ENCODE measurements at places on chromosomes 5 and 9. TPM values are rescaled to one million over a fixed set of nuclear protein-coding genes. Genes with fewer than 3 reads are reported as not detected.

DNA sequence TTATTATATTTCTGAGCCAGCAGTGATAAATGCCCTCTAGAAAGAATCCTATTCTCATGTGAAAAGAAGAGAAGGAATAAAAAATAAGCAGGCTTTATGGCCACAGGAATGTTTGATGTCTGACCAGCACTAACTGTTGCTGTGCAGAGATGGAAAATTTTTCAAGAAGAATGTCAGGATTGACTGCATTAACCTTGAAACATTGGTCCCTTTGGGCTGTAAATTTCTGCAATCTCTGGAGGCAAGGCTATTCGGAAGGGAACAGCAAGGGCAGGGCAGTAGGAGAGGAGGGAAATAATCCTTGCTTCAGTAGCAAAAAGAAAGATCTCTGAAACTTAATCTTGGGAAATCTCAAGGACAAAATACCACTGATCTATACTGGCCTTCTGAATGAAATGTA lies 415.2 kb downstream of the DNAH5 start:
- DNase-seq, result no peak

DNA sequence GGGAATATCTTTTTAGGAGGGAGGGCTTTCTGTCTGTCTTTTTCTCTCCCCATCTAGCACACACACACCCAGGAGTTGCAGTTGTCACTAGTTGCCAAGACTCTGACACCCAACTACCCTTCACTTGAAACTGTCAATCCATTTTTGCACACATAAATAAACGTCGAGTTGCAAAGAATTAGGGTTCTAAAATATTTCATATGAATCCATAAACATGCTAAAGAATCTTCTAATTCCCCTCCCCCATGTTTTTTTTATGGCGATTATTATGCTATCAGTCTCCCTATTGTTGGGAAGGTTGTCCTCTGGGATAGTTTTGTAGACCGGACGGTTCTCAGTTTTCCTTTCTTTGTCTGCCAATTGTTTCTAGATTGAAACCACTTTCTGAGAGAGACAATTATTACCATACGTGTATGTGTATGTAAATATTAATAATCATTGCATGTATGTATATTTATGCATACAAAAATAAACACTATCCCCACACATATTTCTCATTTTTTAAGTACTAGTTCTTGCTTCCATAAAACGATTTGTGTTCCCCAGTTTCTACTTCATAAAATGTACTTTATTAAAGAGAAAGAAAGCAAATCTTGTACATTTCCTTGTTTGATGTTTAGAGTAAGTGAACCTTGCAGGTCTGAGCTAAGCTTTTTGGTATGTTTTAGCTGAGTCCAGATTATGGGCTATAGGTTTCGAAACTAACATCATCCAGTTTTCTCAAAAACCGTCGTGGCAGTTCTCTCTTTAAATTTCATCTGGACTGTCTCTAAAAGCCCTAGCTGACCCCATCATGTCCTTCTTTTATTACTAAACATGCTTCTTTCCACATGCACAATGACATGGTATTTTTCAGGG lies 165.0 kb upstream of the MPDZ start:
- no peak for DNase-seq

DNA sequence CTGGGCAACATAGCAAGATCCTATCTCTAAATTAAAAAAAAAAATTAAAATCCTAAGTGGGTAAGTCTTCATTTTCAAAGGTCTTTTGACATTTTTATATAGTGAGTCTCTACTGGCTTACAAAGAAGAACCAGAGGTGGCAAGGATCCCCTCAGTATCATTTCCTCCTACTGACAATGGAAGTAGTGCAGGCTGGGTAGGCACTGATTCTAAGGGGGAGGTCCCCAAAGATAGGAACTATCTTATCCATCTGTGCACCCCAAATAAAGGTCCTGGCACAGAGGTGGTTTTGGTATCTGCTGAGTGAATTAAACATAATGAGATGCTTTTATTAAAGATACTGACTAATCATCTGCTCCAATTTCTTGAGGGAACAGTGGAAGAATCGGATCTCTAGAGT lies 4.2 kb downstream of the FAM193B start:
- no peak for DNase-seq

DNA sequence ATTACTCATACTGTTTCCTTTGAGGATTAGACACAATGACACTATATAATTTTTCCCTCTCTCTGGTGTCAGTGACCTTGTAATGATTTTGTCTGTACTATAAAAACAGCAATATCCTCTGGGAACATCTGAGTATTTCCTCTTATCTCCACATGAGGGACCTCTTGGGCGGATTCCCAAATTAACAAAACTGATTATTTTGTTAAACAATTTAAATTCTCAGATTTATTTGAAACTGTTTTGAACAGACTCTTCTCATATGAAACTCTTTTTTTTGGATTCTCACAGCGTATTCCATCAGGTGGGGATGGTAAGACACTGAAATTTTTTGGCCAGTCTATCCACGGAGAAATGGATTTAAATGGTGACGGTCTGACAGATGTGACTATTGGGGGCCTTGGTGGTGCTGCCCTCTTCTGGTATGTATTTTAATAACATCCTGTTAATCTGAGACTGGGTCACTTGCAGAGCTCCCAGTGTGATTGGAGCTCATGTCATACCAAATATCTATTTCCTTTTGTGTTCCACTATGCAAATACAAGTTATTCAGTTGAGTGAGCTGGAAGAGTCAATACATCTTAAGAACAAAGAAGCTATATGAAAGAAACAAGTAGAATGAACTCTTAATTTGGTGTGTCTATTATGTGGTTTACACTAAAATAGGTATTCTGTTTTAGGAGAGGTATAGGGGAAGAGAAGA lies 73.8 kb upstream of the ITGA2 start:
- DNase-seq, result peak; percentile 23

- no peak for DNase-seq
These were observed 180.4 kb upstream of the ACTBL2 start for GRCh38 chr5:57662991-57663390.

DNA sequence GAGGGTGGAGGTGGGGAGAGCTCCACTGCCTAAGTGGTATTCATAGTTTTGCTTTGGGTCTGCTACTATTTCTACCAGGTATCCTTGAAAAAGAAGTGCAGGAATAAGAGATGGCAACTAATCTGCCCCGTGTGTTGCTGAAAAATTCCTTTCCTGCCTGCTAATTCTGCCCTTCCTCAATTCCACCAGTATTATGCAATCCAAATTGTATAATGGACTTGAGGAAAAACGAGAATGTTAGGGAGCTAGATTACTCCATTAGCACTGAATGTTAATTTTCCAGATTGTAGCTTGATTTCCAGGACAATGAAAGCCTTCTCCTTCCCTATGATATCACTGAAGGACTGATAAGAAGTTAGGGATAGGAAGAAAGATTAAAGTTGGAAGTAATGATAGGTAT lies 16.9 kb downstream of the ADAM19 start:
- no peak for DNase-seq

- DNase-seq, result no peak
These were observed 454.6 kb downstream of the CETN3 start for GRCh38 chr5:89954916-89955315.

DNA sequence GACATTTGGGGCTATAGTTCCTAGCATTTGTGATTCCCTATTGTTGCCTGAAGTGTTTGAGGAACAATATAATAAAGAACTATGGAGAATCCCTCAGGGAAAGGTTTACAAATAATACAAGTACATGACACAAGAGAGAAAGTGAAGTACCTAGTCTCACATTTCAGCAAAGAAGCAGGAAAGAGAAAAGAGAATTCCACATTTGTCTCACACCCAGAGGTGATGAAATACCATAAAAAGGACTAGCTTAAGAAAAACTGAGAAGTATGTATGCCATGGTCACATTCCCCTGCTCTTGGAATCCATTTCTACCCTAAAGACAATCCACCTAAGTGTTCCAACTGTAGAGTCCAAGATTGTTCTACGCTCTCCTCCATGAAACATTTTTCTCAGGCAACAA lies 79.0 kb upstream of the TARS1 start:
- DNase-seq, result no peak

DNA sequence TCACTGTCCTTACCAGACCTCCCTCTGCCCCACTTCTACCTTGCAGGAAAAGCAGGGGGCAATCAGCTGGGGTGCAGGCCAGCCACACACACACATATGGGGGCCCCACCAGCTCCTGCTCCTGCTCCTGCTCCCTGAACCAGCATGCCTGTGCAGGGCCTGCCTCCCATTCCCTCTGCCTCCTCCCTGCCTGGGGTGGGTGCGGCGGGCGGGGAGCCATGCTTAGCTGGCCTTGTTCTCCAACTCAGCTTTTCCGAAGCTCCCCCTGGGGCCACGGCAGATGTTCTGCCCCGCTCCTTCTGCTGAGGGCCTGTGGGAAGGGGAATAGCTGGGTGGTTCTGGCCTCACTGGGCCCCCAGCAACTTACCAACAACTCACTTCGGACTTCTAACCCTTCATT lies 89.8 kb downstream of the ZNF354C start:
- no peak for DNase-seq

DNA sequence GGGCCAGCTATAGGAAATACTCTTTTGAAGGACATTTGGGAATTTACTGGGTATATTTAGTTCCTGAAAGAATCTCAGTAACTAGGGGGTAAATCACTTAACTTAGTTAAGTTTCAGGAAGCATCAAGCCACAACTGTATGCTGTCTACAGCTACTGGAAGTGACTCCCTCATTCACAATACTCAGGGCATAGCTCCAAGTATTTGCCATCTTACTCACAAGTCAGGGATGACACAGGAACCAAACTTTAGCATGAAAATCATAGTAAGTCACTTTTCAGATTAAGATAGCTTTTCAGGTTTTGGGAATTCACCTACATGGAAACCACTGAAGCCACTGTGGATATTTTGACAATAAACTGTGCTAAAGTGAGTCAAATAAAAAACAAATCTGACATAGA lies 242.4 kb upstream of the ATP10B start:
- DNase-seq, result no peak

- DNase-seq, result no peak
These were observed 44.7 kb upstream of the HMGCS1 start for GRCh38 chr5:43357878-43358281.

GRCh38 chr5:90983148-90983547 lies 400.0 kb downstream of the ARRDC3 start:
- no peak for DNase-seq

GRCh38 chr9:115353681-115354080 lies 235.7 kb upstream of the TNC start:
- DNase-seq, result no peak

GRCh38 chr9:116383936-116384335 lies 230.3 kb downstream of the PAPPA start:
- no peak for DNase-seq

- no peak for DNase-seq
These were observed 1.2 kb upstream of the RNF38 start for GRCh38 chr9:36401164-36401740.

DNA sequence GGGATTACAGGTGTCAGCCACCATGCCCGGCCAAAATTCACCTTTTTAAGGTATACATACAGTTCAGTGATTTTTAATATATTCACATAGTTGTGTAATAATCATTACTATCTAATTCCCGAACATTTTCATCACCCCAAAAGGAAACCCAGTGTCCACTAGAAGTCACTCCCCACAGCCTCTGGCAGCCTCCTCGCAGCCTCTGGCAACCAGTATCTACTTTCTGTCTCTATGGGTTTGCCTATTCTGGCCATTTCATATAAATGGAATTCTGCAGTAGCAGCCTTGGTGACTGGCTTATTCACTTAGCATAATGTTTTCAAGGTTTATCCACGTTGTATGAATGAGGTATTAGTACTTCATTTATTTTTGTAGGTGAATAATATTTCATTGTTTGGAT lies 59.0 kb downstream of the UBAP1 start:
- DNase-seq, result no peak

Gene PCDHAC1
- total RNA-seq, result 7.7 TPM

Gene GFRA3
- 24.4 TPM for total RNA-seq

Gene SLC45A2
- 2.4 TPM for total RNA-seq

Gene PCDHB16
- 11.9 TPM for total RNA-seq

Gene CARD9
- 1.6 TPM for total RNA-seq

Gene EPB41L4B
- total RNA-seq, result 7.8 TPM

Measured in progenitor cell of endocrine pancreas (in vitro differentiated cells).